ENCODE measurements at places on chromosomes 4 and X.
A peak's percentile ranks its signal among the peaks of the same experiment; 100 is the strongest.

DNA sequence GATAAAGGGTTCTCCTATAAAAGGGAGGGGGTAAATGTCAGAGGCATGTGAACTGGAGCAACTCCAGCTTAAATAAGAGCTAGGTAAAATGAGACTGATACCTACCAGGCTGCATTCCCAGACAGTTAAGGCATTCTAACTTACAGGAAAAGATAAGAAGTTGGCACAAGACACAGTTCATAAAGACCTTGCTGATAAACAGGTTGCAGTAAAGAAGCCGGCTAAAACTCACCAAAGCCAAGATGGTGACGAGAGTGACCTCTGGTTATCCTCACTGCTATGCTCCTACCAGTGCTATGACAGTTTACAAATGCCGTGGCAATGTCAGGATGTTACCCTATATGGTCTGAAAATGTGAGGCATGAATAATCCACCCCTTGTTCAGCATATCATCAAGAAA, 13.1 kb upstream of the SULT1B1 start:
- no peak for DNase-seq

GRCh38 chrX:111376897-111377578, 35.0 kb downstream of the DCX start:
- peak; percentile 85 for DNase-seq

DNA sequence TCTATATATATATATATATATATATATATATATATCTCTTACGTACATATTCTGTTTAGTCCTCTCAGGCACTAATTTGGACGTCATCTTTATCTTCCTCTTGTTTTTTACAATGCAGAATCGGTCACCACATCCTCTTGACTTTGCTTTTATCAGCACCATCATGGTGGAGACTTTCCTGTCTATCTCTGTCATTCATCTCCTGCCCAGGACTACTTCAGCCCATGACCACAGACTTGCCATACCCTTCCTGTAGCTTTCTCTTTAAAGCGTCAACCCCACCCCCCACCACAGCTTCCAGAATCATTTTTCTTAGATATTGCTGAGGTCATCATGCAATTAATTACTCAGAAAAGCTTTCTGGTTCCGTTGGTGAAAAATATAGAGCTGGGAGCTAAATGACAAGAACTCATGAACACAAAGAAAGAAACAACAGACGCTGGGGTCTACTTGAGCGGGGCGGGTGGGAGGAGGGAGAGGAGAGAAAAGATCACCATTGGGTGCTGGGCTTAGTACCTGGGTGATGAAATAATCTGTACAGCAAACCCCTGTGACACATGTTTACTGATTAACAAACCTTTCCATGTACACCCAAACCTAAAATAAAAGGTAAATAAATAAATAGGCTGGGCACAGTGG, 30.5 kb upstream of the PRKX start:
- no peak for DNase-seq

DNA sequence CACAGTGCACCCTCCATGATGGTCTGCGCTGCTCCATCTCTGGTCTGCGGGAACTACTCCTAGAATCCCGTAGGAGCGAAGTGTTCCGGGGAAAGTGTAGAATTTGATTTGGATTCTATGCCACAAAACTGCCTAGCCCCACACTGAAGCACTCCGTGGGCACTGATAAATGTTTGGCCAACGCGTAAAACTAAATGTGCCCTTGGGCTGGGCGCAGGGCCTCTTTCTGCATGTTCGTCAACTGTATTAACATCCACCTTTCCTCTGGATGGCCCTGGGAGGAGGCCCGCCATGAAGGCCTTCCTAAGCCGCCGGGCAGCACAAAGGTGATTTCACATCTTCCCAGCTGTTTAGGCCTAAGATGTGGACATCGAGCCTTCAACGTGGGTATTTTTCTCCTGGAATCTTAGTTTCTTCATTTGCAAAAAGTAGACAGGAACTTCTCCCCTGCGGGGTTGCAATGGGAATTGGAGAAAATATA, 2.6 kb downstream of the MSX1 start:
- no peak for DNase-seq

GRCh38 chr4:85370400-85371032, 104.4 kb upstream of the ARHGAP24 start:
- DNase-seq: peak; percentile 70

DNA sequence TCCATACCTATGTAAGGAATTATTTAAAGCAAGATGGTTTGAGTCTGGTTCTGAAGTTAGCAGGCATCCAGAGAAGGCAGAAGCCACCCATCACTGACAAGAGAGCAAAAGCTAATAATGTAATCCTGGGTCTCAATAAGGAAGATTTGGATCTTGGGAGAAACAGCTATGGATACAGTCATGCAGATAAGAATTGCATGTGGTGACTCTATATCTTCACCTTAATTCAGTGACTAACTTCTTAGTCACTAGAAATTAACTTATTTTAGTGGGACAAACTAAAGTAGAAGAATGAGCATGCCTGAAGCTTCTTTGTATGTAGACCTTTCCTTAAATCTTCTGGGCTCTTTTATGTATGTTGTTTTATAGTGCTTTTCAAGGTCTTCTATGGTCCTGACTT, 66.6 kb downstream of the ATP10D start:
- DNase-seq: no peak

GRCh38 chr4:21517126-21517859, 431.3 kb downstream of the KCNIP4 start:
- peak; percentile 67 for DNase-seq

GRCh38 chr4:88865046-88865445, 167.4 kb upstream of the NAP1L5 start:
- no peak for DNase-seq

- DNase-seq: peak; percentile 18
Observed at GRCh38 chrX:129606918-129607317, 47.8 kb downstream of the APLN start.

DNA sequence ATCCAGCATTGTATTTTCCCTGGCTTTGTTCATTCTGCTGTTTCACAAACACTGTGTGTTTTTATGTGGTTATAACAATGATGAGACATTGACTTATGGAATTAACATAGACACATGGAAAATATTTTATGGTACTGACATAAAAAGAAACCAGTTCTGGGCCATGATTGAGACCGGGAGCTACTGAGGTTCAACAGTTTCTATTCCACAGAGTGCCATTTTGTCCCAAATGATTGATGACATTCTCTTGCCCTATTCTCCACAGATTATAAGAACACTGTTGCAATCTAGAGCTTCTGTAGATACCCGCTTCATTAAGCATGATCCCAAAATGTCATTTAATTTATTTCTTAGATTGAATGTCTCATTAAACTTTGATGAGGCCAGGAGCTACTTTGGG, 326.8 kb downstream of the RPA4 start:
- DNase-seq: no peak

DNA sequence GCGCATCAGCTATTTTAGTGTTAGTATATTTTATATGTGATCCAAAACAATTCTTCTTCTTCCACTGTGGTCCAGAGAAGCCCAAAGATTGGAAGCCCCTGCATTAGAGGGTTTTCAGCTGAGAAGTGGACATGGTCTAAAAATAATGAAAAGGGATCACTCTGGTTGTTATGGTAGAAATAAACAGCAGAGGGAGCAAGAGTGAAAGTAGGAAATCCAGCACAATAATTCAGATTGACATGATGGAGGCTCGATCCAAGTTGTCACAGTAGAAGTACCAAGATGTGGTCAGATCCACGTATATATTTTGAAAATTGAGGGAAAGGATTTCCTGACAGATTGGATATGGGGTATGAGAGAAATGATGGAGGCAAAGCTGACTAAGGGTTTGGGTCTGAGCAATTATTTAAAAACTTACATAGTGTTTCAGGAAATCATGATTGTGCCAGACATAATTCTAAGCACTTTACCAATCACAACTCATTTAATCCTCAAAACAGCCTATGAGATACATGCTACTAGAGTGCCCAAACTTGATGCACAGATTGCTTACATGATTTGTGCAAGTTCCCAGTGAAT, 17.0 kb upstream of the TMEM144 start:
- peak; percentile 27 for DNase-seq

GRCh38 chrX:112641449-112641848, 38.3 kb downstream of the LHFPL1 start:
- no peak for DNase-seq

GRCh38 chr4:93373893-93374860, 454.4 kb upstream of the ATOH1 start:
- DNase-seq: no peak

GRCh38 chr4:568351-568652, 7.8 kb downstream of the TMEM271 start:
- DNase-seq: no peak

GRCh38 chr4:130029442-130029841, 933.5 kb downstream of the C4orf33 start:
- no peak for DNase-seq

- no peak for DNase-seq
Observed at GRCh38 chr4:47235721-47236120, 204.4 kb downstream of the GABRB1 start.
